Islet precursor cell (in vitro differentiated cells): ENCODE measurements at places on chromosomes 2 and 18.

- DNase-seq: no peak
These were observed 149.0 kb downstream of the LNPK start for GRCh38 chr2:175852879-175853615.

DNA sequence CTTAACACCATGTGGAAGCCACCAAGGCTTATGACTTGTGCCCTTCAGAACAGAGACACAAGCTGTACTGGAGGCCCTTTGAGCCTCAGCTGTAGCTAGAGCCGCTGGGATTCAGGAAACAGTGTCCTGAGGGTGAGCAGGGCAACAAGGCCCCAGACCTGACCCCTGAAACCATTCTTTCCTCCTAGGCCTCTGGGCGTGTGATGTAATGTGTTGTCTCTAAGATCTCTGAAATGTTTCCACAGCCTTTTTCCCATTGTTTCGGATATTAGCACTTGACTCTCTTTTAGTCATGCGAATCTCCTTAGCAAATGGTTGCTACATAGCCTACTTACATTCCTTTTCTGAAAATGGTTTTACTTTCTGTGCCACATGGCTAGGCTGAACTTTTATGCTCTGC, 114.9 kb downstream of the CD8B2 start:
- DNase-seq: no peak

- no peak for DNase-seq
These were observed 320.1 kb downstream of the PIK3C3 start for GRCh38 chr18:42275138-42275535.

- no peak for DNase-seq
These were observed 433.8 kb upstream of the ID2 start for GRCh38 chr2:8247905-8248622.

- DNase-seq: no peak
These were observed 18.6 kb downstream of the ADNP2 start for GRCh38 chr18:80127635-80128034.

- DNase-seq: no peak
These were observed 59.0 kb downstream of the TMEM247 start for GRCh38 chr2:46538393-46538792.

DNA sequence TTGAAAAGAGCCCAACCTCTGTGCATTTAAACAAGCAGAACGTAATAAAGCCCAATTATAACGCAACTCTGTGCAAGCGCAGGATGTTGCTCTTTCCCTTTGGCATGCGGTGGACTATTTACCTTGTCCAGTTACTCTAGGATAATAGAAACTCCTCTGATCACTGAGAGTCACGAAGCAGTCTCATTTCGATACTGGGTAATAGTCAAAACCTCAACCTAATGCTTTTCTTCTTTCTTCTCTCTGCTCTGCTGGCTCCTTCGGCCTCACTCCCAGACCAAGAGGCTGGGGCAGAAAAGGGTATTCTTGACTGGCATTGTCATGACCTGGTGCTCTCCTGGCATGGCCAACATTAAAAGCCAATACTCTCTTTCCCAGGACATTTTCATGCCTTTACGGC, 89.7 kb upstream of the GCFC2 start:
- no peak for DNase-seq

GRCh38 chr18:62282188-62282629, 42.9 kb upstream of the TNFRSF11A start:
- no peak for DNase-seq

DNA sequence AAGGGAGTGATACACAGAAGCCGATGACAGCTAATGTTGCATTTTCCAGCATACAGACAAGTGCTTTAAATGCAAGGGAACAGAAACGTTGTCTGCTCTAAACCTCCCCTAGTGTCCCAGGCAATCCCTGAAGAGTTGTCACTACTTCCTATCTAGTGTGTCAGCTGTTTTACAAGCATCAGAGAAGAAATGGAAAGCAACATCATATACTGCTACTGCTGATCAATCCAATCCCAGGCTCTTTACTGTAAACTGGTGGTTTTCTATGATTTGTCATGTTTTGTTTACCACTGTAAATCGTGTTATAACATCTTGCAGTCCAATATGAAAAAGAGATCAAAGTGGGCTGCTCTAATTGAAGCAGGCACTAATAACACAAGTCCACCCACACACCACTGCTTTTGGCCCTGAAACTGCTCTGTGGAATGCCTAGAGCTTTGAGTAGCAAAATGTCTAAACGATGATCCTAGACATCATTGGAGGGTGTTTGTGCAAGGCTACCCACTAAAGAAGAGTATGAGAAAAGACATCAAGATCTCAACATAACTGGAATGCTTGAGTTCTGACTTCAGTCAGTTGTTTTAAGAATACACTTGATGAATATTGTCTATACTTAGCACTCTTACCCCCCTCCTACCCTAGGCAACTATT, 18.1 kb upstream of the ROCK1 start:
- DNase-seq: no peak

GRCh38 chr18:42039396-42039795, 84.4 kb downstream of the PIK3C3 start:
- DNase-seq: no peak

- DNase-seq: no peak
These were observed 109.4 kb downstream of the PARD3B start for GRCh38 chr2:204654669-204655068.

DNA sequence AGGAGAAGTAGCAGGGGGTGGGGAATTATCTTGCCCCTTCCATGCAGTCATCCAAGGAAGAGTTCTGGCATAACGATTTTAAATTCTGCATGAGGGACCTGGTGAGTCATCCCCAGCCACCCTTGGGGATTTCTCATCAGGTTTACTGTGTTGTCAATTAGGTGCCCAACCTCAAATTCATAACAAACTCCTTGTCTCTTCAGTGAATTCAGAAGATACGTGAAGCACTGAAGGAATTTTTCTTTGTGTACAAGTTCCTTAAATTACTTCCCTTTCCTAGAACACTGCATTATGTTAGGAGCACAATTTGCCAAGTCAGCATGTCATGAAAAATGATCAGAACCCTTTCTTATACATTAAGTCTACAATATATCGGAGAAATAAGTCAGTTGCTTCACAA, 70.8 kb upstream of the NOSTRIN start:
- no peak for DNase-seq

GRCh38 chr2:46351098-46351749, 54.0 kb downstream of the EPAS1 start:
- DNase-seq: no peak

GRCh38 chr2:55010915-55011314, 39.3 kb downstream of the RTN4 start:
- DNase-seq: no peak

GRCh38 chr2:40285391-40285790, 166.5 kb downstream of the SLC8A1 start:
- no peak for DNase-seq

GRCh38 chr2:64700133-64700809, 46.6 kb upstream of the SERTAD2 start:
- DNase-seq: no peak

DNA sequence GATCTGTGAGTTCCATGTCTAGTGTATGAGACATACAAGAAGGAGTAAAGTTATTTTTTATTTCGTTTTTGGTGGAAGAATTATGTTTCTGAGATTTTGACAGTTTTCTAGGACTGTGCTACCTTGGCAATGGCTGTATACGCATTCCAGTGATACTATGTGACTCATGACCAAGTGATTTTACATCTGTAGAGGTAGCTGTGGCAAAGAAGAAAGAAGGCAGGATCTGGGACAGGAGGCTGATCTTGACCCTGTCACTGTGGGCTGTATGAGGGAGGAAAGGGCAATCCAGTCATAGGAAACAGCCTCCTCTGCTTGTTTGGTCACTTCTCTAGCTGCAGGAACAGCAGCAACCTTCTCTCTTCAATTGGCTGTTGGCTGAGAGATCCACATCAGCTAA, 44.0 kb upstream of the PDCL3 start:
- no peak for DNase-seq

GRCh38 chr18:36706134-36706881, 122.5 kb downstream of the TPGS2 start:
- DNase-seq: no peak

DNA sequence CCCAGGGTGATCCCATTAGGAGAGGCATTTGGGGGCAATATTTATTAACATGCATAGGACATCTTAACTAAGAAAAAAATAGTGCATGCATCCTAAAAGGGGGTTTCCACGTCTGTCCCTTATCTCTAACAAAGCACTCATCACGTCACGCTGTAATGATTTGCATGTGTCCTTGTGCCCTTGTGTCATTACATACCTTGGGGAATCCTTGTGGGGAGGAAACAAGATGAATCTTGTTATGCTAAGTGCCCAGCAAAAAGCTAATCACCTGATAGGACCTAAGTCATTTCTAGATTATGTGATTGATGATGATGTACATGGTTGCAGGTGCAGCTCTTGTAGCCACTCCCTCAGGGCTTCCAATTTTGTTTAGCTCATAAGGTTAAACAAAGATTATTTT, 250.9 kb downstream of the FBXO15 start:
- DNase-seq: no peak

- no peak for DNase-seq
These were observed 142.3 kb upstream of the TANK start for GRCh38 chr2:161017780-161018470.

DNA sequence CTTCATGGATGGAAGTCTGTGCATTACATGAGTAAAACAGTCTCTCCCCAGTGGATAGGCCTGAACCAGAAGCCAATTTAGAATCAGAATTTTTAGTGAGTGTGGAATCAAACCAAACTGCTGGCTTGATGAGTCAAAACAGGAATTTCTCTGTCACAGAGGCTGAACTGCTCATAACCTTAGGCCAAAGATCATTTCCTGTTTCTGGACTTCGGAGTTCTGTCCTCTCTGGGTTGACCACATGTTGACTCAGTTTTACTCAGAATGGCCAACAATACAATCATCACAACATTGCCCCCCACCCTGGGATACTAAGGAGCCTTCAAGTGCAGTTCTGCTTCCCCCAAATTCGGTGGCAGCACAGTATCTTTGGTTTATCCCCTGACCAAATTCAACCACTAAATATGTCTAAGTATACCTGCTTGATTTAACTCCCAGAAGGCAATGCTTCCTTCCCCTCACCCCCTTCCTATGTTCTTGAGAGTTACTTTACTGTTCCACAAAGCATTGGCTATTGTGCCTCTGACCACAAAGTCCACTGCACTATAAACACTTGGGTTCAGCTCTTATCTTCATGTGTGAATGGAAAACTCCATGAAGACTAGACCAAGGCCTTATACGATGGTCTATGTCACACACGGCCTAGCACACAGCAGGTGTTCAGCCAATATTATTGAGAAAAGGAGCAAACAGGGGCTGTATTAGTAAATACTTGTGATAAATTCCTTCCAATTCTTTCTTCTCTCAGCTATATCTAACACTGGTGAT, 67.8 kb downstream of the NXPH2 start:
- DNase-seq: no peak

DNA sequence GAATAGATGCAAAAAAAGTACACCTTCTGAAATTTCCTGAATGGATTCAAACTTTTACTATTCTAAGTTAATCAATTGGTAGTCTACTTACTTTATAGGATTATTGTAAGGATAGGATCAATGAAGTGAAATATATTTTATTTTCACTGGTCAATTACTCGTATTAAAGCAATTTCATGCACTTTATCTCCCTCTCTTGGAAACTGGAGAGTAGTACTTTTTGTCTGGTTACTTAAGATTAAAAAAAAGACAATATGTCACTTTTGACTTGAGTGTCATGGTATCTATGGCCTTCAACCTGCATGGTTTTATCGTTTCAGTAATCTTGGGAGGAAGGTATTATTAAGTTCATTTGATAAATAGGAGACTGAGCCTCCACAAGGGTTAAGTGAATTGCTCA, 1.0 kb upstream of the KYNU start:
- no peak for DNase-seq

- DNase-seq: peak; percentile 96
These were observed 107.7 kb downstream of the HNMT start for GRCh38 chr2:138071720-138072719.

- no peak for DNase-seq
These were observed 6.5 kb downstream of the LPIN1 start for GRCh38 chr2:11752906-11753305.

DNA sequence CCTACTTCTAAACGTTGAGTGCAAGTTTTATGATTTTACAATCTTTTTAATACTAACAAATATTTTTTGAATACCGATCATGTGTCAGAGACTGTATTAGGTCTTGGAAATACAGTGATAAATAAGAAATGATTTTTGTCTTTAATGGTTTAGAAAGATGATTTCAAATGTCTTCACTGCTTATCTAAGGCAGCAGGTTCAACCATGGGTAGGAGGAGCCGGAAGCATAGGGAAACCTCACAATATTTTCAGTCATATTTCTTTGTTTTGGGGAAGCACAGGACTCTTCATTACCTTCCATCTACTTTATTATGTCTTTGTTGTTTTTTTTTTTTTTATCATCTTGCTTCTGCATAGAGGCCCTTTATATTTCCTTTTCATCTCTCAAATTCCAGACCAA, 165.2 kb upstream of the EPC2 start:
- DNase-seq: no peak

DNA sequence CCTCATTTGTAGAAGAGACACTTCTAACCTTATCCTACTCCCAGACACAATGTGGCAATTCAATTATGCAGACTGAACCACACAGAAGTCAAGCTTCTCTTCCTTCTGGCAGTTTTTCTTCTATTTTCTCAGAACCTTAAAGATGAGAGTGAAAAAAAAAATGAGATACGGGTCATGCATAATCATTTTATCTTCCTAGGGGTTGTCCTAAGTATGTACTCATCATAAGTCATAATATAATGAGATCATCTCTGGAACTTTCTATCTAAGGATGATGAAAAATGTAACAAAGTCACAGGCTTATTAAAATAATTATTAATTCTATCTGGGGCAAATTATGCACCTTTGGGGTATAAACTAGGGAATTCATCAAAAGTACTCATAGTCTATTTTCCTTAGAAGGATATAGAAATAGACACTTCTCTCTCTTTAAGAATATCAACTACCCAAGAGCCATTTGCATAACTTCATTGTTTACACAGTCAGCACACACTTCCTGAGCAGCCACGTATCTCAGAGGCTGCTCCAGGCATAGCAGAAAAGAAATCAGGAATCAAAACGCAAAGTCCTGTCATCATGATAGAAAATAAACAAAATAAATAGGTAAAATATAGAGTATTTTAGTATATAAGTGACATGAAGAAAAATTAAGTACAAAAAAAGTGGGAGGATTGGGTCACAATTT, 345.9 kb upstream of the SPHKAP start:
- DNase-seq: no peak
